Upper lobe of left lung (tissue), 6 donors: ENCODE measurements at places on chromosomes 2 and 18.
A peak's percentile ranks its signal among the peaks of the same experiment; 100 is the strongest.

- DNase-seq: no peak
Measured at GRCh38 chr2:62147610-62148301, 48.2 kb upstream of the B3GNT2 start.

DNA sequence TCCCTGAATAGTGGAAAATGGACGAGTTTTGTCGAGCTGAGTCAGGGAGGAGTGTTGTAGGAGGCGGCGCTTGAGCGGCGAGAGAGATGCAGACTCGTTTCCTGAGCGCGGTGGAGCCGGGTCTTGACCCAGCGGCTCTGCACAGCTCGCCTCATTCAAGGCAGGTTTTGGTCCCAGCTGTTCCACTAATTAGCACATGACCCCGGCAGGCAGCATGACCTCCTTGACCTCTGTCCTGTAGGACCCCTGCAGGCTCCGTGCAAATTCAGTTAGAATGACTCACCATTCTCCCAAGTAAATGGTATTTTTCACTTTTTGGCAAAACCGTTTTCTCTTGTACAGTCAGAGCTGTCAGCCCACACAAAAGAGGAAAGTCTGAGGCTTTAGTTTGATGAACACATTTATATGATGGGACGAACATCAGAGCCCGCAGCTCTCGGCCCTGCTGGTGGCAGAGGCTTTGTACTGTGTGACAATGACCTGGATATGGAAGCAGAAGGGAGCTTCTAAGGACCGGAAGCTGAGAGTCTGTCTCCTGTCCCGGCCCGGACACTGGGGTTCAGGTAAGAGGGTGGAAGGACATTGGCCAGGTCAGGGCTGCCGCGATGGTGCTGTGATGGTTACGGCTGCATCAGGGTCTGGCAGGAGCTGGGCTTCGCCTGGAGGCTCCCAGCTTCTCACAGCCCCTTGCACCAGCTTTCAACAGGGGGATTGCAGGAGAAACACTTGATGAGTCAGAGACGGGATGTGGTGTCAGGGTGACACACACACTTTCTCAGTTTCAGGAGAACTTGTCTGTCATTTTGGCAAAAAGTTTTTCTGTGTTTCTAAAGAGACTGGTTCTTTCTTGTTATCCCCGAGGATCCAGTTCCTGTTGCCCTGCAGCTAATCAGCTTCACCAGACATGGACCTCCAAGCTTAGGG lies 29.9 kb upstream of the ALKAL2 start:
- peak; percentile 47 for DNase-seq

DNA sequence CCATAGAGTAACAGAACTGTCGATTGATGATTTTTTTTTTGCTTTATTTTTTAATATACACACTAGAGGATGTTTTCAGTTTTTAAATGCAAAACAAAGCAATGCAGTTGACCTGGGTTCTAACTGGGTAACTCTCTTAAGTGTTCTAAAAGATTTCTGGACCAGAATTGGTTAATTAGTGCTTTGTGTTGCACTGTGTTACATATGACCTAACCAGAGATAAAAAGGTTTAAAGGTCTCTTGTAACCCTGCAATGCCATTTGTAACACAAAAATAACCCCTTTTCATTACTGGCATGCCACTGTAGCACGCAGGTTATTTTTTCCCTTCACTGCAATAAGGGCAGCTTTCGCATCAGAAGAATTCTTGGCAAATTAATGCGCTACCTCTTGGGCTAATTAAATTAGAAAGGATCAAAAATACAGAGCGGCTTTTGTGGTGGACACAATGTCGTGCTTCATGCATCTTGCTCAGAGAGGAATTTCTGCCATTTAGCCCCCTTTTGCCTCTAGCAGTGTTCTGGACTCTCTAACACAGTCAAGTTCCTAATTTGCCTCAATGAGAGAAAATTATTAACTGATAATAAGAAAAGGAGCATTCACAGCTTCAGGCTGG lies 250.8 kb upstream of the ZEB2 start:
- DNase-seq: no peak

- DNase-seq: no peak
Measured at GRCh38 chr18:78519394-78520062, 460.1 kb upstream of the SALL3 start.

- no peak for DNase-seq
Measured at GRCh38 chr2:213022987-213023386, 128.4 kb downstream of the IKZF2 start.

GRCh38 chr2:242064364-242065250 lies 195.1 kb downstream of the RTP5 start:
- no peak for DNase-seq

GRCh38 chr2:100581277-100581612 lies 18.5 kb downstream of the PDCL3 start:
- no peak for DNase-seq

GRCh38 chr2:24050041-24050979 lies 769 bp downstream of the FKBP1B start:
- DNase-seq: peak; percentile 85

DNA sequence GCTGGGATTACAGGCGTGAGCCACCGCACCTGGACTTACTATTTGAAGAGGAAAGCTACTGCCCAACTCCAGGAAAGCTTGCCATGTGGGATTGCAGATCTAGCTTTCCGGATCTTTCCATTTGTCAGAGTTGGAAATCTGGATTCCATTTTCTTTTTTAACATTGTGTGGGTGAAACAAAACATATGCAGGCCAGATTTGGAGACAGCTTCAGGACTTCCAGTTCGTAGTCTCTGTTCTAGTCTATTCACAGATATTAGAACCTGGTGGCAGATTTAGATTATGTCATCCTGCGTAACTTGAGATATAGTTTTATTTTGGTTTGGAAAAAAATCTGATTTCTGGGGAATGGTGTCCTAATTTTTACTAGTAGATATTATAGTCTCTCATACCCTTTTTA lies 70.5 kb downstream of the ZNF236 start:
- DNase-seq: no peak

- DNase-seq: no peak
Measured at GRCh38 chr2:177622521-177622920, 229.9 kb downstream of the AGPS start.

DNA sequence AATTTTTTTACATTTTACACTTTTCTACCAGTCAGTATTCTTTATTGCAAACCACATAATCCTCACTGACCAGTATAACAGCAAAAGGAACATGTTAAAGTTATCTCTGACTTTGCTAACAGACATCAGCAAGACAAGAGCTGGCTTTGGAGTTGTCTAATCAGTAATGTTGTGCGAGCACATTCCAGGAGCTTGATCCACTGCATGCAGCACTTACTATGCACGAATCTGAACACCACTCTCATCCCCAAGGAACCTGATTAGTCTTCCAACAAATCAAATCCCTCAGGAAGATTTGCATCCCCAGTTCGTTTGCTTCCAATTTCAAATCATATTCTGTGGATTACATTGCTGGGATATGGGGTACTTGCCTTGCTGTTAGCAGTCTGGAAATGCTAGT lies 269.3 kb upstream of the EPC2 start:
- DNase-seq: no peak

DNA sequence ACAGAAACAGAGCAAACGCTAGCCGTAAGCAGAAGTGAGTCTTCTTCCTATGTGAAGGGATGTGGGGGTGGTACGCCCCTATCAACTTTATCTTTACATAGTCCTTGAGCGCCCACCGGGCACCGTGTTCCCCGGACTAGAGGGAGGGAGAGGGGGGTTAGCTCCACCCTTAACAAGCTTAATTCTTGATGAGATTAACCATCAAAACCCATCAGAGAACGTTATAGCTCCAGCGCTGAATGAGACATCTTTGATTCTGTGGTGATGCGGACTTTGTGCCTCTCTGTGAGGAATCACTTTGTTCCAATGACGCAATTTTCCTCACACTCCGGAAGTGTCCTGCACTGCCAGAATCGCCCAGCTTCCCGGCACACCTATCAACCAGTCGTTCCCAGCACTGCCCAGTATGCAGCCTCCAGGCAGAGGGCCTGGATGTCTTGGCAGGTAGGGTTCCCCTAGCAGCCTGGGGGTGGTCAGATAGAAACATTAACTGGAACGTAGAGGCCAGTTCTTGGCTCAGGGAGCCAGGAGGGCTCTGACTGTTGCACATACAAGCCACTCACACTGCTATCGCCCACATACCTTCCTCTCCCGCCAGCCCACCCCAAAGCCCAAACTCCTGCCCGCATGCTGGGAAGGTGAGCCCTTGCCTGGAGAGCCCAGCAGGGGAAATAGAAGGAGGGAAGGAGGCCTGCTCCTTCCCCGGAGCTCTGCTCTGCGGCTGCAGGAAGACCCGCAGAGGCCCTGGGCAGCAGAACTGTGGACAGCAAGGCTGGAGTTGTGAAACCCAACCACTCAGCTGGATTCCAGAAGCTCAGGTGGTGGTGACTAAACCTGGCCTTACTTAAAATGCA lies 1.9 kb upstream of the ODC1 start:
- DNase-seq: no peak

DNA sequence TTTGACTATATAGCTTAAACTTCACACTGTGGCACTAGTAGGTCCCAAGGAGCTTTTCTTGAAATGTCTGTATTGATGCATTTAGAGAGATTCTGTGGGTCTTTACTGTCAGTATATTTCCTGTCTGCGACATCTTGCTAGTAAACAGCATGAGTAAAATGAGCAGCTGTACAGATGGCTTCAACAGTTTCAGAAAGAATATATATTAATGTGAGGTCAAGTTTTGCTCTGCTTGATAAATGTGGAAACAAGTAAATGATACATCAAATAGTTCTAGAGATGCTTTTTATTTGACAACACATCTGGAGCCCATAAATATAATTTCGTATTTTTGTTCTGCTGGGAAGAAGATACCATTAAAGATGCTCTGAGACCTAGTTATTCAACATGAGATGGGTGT lies 310.9 kb upstream of the COL3A1 start:
- no peak for DNase-seq

DNA sequence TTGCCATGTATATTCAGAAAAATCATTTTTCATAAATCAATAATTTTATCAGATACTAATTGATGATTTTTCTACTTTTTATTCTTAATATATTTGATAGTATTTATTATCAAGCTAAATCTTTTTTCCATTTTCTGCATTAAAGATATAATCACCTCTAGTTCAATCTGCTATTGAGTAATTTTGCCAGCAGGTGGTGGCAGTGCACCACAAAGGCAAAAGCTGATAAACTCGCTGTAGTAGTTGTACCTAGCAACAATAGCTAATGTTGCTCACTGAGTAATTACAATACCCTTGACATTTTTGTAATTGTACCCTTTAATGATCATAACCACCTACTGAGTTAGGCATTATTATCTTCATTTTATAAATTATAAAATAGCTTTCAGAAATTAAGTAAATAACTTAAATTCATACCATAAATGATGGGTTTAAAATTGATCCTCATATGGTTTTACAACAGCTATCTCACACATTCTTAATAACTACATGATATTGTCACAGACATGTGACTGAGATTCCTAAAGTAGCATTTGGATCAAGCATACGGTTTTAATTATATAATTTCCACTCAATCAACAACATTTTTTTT lies 52.0 kb upstream of the CALCRL start:
- DNase-seq: no peak

DNA sequence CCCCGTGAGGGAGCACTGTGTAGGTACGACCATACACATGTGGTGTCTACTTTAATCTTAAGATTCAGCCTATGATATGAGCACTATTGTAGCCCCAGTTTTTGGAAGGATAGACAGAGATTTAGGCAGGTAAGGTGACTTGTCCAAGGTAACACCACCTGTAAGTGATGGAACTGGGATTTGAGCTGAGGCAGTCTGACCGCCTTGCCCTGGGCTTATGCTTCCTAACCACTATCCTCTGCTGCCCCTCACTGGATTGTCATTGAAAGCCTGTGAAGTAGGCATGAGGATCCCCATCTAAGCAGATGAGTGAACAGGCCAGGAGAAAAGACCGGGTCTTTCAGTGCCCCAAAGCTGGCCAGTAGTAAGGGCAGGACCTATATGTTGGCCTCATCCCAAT lies 343.8 kb downstream of the CYRIA start:
- no peak for DNase-seq

DNA sequence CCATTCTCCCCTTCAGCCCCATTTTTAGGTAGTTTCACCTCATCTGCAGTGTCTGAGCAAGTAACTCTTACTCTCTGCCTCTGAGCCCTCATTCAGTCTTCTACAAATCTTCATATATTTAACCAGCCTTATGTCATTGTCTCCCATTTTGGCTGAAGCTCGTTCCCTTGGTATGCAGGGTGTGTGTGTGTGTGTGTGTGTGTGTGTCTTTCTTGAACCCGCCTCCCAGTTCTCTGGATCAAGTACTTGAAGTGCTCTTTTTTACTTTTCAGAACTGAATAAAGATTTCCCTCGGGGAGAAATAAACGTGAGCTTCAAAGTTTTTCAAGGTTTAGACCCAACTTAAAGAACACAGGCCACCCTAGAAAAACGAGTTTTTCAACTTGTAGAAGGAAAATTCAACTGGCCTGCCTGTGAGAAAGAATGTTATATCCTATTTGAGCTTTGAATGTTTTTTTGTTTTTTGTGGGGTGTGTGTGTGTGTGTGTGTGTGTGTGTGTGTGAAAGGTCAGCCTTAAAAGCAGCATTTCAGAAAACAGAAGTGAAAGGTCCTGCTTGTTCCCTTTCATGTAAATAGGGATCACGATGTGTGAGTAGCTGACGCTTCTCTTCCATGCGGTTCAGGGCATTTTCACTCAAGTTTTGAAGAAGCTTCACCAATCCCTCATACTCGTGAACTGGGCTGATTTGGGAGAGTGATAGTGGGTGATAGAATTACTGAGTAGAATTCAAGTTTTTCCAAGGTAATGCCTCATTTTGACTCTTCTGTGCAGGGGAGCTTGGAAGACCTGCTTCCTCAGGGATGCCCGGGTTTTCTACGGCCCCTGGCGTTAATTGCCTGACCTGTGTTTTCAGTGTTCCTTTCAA lies 50.6 kb upstream of the EML6 start:
- DNase-seq: no peak

DNA sequence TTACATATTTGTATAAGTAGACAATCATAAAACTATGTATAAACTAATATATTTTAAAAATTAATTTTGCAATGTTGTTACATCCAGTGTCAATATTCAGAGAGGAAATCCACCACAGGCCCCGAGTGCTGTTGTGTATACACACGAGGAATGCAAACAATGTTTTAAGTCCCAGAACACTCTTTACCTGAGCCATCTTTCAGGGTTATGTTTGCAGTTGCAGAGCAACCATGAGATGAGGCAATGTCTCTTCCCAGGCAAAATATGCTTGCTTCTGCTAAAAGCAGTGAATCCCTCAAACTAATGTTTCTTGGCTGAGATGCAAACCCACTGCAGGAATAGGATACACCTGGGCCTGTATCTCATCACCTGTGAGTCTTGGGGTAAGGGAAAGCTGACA lies 91.3 kb downstream of the ASXL2 start:
- DNase-seq: no peak
